HuH-7 (cell line): ENCODE measurements at places on chromosomes 7 and 10.

DNA sequence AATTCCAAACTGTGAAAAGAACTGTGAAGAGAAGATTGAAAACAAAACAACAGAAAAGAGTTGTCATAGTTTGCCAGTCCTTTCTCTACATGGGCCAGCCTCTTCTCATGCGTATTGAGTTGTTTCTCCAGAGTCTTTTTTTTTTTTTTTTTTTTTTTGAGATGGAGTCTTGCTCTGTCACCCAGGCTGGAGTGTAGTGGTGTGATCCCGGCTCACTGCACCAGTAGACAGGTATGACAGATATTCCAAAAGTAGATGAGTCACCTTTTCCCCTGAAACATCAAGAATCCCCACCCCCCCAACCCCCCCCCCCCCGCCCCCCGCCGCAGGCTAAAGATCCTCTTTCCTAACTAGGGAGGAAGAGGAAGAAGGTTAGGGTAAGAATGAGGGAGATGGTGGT is 15.6 kb upstream of the KMT2C start:
- no peak for DNase-seq

GRCh38 chr10:127971963-127972615 is 65.2 kb downstream of the PTPRE start:
- DNase-seq, result no peak

DNA sequence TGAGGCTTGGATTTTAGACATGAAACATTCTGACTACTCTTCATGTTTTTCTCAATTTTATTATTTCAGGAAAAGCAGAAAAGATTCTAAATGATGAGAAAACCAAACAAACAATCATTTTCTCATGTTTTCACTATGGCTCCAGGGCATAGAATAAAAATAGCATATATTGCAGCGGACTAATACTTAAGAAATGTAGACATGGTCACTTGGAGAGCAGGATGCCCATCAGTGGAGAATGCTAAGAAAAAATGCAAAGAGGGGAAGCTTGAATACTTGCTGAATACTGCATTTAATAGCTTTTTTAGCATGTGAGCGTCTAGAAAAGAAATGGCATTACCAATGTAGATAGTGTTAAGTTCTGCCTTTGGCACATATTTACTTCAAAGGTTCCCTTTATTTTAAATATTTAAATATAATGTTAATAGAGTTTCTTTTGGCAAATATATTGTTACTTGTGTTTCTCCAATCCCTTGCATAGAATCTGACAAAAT is 107.9 kb downstream of the PPP1R17 start:
- no peak for DNase-seq

- DNase-seq, result peak; percentile 28
Measured at GRCh38 chr10:28410420-28411135, 107.7 kb upstream of the MPP7 start.

DNA sequence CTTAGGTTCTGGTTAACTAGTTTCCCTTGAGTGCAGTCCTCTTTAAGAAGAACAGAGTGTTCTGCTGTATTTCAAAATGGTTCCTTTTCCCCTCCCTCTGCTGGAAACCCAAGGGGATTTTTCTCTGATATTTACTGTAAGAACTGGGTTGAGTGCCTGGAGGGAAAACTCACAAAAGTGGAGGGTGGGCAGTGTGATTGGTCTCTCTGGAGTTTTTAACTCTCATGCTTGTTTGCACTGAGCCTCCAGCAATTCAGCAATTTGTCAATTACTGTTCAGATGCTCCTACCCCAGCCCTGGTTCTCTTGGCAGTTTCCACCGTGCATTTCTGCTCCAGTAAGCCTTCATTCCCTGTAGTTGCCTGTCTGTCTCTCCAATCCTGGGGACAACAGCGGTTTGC is 273.4 kb upstream of the SORCS1 start:
- no peak for DNase-seq

- DNase-seq, result no peak
Measured at GRCh38 chr10:77289790-77290189, 347.8 kb downstream of the KCNMA1 start.

DNA sequence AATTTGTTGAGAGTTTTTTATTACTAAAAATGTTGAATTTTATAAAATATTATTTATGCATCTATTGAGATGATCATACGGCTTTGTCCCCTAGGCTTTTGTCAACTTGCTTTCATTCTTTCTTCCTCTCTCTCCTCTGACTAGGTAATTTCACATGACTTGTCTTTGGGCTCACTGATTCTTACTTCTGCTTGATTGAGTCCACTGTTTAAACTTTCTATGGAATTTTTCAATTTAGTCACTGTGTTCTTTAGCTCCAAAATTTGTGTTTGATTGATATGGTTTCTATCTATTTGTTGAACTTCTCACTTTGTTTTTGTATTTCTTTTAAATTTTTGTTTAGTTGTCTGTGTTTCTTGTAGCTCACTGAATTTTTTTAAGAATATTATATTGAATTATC is 65.9 kb upstream of the PTPRZ1 start:
- no peak for DNase-seq

DNA sequence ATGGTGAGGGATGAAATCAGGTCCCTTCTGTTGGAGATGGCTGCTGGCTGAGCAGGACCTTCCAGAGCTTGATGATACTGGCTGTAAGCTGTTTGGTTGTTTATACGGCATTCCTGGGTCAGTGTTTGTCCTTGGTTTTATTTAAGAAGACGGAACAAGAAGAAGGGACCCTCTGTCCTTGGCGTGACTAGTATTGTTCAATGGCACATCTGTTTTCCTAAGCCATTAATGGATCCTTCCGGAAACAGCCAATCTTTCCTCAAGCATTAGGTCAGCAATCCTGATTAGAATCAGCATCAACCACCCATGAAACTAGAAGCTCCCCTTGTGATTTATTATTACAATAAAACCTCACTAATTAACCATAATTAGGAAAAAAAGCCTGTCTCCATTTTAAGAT is 128.7 kb upstream of the KIAA1217 start:
- DNase-seq, result no peak

DNA sequence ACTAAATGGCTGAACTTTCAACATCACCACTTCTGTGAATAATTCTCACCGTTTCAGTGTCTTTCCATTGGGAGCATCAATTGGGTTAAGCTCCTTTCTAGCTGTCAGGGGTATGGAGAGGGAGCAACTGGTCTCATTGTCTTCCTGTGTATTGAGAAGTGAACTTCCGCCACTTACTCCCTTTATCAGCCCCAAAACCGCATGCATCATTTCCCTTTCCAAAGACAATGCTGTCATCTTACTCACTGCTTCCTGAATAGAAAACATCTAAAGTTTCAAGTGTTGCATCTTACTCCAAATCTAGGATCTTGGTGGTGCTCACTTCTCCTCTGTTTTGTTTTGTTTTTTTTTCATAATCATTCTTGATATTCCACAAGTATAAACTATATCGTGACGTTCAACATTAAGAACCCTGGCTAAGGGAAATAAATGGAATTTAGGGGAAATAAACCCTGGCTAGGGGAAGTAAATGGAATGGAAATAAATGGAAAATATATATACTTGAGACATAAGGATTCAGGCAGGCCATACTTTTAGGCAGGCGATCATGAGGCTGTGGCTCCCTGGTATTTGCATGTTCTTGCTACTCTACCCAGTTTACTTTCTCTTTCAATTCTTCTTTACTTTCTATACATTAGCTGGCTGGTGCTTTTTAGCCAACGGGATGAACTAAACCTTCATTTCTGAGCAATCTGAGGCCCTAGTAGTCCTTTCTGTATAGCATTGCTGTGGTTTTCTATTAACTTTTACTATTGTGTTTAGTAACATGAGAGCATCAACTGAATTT is 371.9 kb downstream of the BMPER start:
- DNase-seq, result no peak

DNA sequence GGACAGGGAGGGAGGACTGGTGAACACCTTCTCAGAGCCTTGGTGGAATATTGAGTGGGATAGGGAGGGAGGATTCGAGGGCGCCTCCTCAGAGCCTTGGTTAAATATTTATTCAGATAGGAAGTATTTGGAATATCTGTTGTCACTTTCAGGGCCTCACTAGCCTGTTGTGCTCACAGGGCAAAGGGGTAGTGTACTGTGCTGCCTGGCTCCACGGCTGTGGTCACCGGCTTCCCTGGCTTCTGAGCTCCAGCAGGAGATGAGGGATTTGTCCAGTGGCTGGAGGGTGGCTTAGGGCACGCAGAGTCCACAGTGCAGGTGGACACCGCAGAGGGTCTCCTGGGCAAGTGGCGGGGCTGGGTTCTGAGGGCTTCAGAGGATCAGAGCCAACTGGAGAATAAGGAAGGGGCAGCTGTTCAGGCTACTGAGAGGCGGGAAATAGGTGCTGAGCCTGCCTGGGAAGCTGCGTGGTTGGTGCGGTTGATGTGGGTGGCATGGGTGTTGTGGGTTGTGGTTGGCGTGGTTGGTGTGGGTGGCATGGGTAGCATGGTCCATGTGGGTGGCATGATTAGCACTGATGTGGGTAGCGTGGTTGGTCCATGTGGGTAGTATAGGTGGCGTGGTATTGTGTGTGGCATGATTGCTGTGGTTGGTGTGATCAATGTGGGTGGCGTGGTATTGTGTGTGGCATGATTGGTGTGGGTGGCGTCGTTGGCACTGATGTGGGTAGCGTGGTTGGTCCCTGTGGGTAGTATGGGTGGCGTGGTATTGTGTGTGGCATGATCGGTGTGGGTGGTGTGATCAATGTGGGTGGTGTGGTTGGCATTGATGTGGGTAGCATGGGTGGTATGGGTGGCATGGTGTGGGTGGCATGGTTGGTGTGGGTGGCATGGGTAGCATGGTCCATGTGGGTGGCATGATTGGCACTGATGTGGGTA is 16.7 kb downstream of the INPP5A start:
- DNase-seq, result no peak

GRCh38 chr10:85611746-85612377 is 754.7 kb downstream of the GRID1 start:
- DNase-seq, result no peak

- DNase-seq, result no peak
Measured at GRCh38 chr7:99920149-99920548, 819 bp upstream of the TRIM4 start.

DNA sequence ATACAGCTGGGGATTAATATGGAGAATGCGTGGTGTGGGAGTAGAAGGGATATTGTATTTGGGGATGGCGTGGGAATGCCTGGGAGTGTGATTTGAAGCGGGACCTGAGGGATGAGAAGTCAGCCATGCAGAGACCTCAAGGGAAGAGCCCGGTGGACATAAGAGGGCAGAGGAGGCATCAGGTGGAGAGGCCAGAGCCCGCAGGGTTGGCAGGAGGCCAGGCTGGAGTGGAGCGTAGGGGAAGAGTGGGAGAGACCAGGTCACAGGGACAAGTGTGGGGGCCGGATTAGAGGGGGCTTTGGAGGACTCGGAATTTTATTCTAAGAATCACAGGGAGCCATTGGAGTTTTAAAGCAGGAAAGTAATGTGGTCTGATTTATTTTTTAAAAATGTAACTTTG is 2.0 kb downstream of the NDUFB2 start:
- no peak for DNase-seq

GRCh38 chr7:141528399-141528798 is 22.8 kb upstream of the AGK start:
- DNase-seq, result no peak

GRCh38 chr10:49237985-49238384 is 49.8 kb upstream of the TMEM273 start:
- no peak for DNase-seq

DNA sequence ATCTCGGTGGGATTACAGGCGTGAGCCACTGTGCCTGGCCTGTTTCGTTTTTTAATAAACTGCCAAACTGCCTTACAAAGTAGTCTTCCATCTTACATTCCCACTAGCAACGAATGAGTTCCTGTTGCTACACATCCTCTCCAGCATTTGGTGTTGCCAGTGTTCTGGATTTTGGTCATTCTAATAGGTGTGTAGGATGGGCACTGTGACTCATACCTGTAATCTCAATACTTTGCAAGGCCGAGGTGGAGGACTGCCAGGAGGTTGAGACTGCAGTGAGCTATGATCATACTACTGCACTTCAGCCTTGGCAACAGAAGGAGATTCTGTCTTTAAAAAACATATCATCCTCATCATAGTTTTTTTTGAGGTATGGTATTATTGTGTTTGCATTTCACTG is 21.4 kb upstream of the RSBN1L start:
- no peak for DNase-seq

- DNase-seq, result no peak
Measured at GRCh38 chr7:72030994-72031667, 381.0 kb downstream of the CALN1 start.

GRCh38 chr7:158759749-158760444 is 55.3 kb upstream of the NCAPG2 start:
- DNase-seq, result no peak

DNA sequence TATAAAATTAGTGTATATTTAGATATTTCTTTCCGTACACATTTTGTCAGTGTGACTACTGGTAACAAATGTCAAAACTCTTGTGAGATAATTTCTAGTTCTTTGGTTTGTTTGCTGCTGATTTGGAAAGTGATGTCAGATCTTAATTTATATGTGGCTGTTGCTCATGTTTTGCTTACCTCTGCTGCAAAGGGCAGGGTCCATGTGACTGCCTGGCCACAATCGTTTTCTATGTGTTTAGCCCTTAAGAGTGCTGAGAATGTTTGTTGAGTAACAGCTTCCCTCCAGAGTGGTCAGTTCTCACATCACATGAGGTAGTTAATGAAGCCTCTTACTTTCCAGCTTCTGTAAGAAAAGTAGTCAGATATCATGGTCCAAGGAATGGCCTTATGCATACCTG is 4.2 kb downstream of the NRBF2 start:
- DNase-seq, result peak; percentile 28

DNA sequence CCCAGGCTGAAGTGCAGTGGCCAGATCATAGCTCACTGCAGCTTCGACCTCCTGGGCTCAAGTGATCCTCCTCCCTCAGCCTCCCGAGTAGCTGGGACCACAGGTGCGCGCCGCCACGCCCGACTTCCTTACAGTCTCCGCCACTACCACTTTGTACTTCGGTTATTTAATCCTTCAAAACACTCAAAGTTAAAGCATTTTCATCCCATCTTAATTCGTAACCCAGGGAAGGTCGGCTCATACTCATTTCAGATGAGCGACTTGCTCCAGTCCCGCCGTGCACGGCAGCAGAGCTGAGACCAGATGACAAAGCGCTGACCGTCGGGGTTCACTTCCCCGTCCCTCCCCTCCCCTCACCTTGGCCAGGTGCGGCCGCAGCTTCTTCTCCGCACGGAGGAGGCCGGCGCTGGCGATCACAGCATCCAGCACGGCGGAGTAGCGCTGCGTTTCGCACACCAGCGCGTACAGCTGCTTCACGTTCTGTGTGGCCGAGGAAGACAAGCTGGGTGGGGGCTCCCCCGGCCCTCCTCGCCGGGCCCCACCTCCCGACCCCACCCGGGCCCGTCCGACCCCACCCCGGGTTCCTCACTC is 457 bp downstream of the NSUN5 start:
- DNase-seq, result no peak

DNA sequence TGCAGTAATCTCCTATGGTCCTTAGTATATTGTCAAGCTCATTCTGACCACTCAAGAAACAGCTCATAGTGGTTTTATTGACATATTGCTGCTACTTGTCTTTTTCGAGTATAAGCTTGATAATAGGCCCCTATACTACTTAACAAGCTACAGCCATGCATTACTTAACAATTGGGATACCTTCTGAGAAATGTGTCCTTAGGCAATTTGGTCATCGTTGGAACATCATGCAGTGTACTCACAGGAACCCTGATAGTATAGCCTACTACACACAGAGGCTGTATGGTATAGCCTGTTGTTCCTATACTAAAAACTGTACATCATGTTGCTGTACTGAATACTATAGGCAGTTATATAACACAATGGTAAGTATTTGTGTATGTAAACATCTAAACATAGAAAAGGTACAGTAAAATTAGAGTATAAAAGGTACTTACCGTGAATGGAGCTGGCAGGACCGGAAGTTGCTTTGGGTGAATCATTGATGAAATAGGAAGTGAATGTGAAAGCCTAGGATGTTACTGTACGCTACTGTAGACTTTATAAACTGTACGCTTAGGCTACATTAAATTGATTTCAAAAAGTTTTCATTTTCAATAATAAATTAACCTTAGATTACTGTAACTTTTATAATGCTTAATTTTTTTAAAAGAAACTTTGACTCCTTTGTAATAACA is 160.9 kb downstream of the LRRC4 start:
- DNase-seq, result no peak
